Hepatocyte (in vitro differentiated cells): ENCODE measurements at places on chromosomes 6 and 20.

DNA sequence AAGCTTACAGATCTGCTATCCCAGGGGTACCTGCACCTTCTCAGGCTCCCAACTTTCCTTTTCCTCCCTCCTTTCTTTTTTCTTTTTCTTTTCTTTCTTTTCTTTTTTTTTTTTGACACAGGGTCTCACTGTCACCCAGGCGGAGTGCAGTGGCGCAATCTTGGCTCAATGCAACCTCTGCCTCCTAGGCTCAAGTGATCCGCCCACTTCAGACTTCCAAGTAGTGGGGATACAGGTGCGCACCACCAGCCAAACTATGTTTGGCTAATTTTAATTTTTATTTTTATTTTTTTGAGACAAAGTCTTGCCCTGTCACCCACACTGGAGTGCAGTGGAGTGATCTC, 36.0 kb downstream of the PIM1 start:
- DNase-seq = no peak
- H3K27ac ChIP-seq = no peak overlapping the region
- H3K4me1 ChIP-seq = peaks cover 25% of the 10 kb centered on the region
- H3K27me3 ChIP-seq = no peaks in the 10 kb centered on the region
- no peaks in the 10 kb centered on the region for H3K36me3 ChIP-seq
- H3K4me3 ChIP-seq = no peak overlapping the region

DNA sequence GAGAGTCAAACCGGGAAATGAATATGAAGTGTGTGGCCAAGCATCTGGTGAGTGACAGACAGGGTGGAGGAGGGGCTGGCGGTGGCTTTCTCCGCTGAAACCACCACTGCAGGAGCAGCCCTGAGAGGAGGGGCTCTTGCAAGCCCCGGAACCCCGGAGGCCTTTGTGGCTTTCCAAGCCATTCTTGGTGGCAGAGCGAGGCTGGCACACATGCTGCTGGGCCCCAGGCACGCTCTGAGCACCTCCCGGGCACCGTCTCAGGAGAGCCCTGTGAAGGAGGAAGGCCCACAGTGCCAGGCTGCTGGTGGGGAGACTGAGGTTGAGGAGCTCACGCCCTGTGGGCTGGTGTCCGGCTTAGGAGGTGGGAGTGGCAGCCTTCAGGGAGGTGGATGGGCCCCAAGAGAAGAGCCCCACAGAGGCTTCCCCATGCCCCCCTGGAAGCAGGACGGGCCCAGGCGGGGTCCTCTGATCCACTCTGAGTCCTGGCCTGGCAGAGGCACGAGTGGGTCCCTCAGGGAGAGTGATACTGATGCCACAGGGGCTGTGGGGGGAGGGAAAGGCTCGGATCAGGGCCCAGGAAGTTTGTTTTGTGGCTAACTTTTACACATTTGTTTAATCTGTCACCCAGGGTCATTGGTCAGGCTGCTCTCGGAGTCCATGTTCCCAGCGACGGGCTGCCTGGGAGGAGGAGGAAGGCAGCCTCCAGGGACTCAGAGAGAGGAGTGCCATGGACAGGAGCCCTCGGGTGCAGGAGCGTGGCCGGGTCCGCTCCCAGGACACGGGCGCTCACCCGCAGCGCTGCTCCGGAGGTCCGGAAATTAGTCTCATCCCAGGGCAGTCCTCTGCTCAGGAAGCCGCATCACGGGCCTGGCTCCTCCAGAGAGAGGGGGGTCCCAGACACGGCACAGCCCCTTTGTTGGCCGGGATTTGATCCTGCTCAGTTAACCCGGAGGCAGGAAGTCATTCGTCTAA, 170.7 kb downstream of the ERMARD start:
- H3K4me3 ChIP-seq = no peak overlapping the region
- no peaks in the 10 kb centered on the region for H3K36me3 ChIP-seq
- no peak for DNase-seq

- DNase-seq = no peak
- peaks cover 16% of the 10 kb centered on the region for H3K4me1 ChIP-seq
- no peaks in the 10 kb centered on the region for H3K27me3 ChIP-seq
Observed at GRCh38 chr6:169805242-169805838, 53.9 kb downstream of the ERMARD start.

DNA sequence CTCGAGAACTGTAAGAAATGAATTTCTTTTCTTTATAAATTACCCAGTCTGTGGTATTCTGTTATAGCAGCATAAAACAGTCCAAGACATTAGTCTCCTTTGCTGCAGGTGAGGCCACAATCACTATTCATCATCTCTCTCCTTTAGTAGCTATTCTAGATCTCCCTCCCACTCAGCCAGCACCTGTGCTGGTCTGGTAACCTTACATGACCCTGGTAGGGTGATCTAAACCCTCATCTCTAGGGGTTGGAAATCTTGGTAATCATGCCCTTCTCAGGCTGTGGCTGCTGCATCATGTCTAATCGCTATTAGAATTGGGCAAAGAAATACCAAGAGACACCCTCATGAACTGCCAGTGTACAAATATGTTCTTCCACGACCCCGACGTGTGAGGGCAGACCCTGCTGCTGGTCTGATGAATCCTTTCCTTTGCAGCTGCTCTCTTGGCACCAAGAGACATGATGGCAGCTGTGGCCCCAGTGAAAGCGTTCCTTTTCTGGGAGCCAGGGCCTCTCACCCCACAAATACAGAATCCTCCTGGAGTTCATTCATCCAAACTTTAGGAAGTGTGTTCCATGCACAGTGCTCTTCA, 23.0 kb upstream of the IGF2R start:
- no peak overlapping the region for H3K4me3 ChIP-seq
- no peak overlapping the region for H3K27ac ChIP-seq
- no peaks in the 10 kb centered on the region for H3K36me3 ChIP-seq
- no peaks in the 10 kb centered on the region for H3K4me1 ChIP-seq

DNA sequence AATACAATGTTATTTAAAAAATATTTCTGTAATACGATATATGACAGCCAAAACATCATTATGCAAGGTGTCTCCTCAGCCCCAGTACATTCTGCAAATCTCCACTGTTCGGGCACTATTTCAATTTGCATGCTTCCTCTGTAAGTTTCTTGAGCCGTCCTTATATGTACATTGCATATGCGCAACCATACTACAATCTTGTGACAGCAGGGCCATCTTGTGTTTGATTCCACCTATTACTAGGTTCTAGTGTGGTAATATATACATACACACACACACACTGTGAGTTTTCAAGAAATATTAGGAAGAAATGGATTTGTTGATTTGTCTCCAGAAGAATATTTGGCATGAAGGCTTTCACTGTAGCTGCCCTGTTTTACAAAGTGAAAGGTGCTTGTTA, 9.8 kb downstream of the LYRM4 start:
- no peak for DNase-seq
- H3K27me3 ChIP-seq = no peaks in the 10 kb centered on the region
- no peak overlapping the region for H3K27ac ChIP-seq
- no peaks in the 10 kb centered on the region for H3K36me3 ChIP-seq
- no peak overlapping the region for H3K4me3 ChIP-seq

- H3K36me3 ChIP-seq = no peaks in the 10 kb centered on the region
- no peaks in the 10 kb centered on the region for H3K27me3 ChIP-seq
- peaks cover 8% of the 10 kb centered on the region for H3K4me1 ChIP-seq
- no peak overlapping the region for H3K4me3 ChIP-seq
Observed at GRCh38 chr6:108616973-108617372, 56.3 kb downstream of the FOXO3 start.

DNA sequence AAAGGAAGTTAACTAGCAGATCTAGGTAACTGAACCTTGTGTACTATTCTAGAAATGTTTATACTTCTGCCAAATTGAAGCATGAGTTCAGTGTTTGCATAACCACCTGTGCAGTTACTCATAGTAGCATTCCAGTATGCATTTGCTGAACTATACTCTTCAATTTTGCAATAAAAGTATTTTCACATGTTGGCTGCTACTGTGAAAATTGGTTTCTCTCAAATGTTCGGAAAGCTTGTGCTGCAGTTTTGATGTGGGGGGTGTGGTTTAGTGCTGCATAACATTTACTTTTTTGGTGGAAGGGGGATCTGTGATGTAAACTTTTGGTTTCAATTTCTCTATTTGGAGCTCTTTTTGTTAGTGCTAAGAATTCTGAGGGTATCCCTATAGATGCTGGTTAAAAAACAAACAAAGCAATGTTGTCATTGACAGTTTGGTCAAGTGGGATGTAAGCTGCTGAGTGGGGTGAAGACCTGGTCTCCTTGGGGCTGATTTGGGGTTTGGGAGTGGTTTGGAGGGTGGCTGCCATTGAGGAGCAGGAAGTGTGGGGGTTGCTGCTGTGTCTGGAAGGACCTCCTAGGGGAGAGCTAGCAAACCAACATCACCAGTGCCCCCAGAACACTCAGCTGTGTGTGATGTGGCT, 87.8 kb downstream of the CARMIL1 start:
- H3K27ac ChIP-seq = no peak overlapping the region
- no peak overlapping the region for H3K4me3 ChIP-seq
- H3K4me1 ChIP-seq = peaks cover 12% of the 10 kb centered on the region
- H3K36me3 ChIP-seq = no peaks in the 10 kb centered on the region
- DNase-seq = no peak

- no peaks in the 10 kb centered on the region for H3K4me1 ChIP-seq
- H3K4me3 ChIP-seq = no peak overlapping the region
- DNase-seq = no peak
- no peaks in the 10 kb centered on the region for H3K36me3 ChIP-seq
- no peak overlapping the region for H3K27ac ChIP-seq
Observed at GRCh38 chr6:5531853-5532375, 270.6 kb downstream of the FARS2 start.

- no peak overlapping the region for H3K27ac ChIP-seq
- H3K27me3 ChIP-seq = no peaks in the 10 kb centered on the region
- H3K4me3 ChIP-seq = no peak overlapping the region
- H3K36me3 ChIP-seq = no peaks in the 10 kb centered on the region
Observed at GRCh38 chr20:42588847-42589246, 600.9 kb downstream of the PTPRT start.

- H3K27ac ChIP-seq = no peak overlapping the region
- DNase-seq = no peak
- H3K27me3 ChIP-seq = no peaks in the 10 kb centered on the region
- no peaks in the 10 kb centered on the region for H3K4me1 ChIP-seq
Observed at GRCh38 chr6:146426516-146426915, 117.1 kb upstream of the RAB32 start.

GRCh38 chr20:45378191-45378590, at the start of gene TP53TG5:
Gene TP53TG5 (minus strand): TSS chr20:45378325. CDS start chr20:45378236, 89 bp downstream.
- DNase-seq = no peak
- no peaks in the 10 kb centered on the region for H3K27me3 ChIP-seq
- H3K4me1 ChIP-seq = peaks cover 5% of the 10 kb centered on the region
- H3K36me3 ChIP-seq = no peaks in the 10 kb centered on the region

DNA sequence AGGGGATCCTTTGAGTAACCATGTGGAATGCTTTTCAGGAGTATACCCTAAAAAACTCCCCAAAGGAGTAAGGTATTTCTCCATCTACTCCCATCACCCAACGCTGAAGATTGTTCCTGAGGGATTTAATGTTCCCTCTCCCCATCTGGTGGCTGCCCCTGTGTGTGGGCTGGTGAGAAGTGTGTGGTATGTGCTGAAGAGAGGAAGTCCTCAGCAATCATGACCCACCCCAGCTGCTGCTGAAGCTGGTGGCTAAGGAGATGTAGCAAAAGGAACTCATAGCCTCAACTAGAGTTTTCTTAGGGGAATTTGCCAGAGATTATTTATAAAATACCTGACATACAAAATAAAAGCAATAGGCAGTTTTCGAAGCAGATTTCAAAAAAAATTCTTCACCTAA, 114.3 kb upstream of the JAG1 start:
- no peaks in the 10 kb centered on the region for H3K27me3 ChIP-seq
- peaks cover 6% of the 10 kb centered on the region for H3K4me1 ChIP-seq

GRCh38 chr6:117616391-117617209, 14.3 kb upstream of the GOPC start:
- no peak overlapping the region for H3K4me3 ChIP-seq
- no peak overlapping the region for H3K27ac ChIP-seq
- DNase-seq = no peak
- H3K36me3 ChIP-seq = no peaks in the 10 kb centered on the region
- H3K4me1 ChIP-seq = no peaks in the 10 kb centered on the region

DNA sequence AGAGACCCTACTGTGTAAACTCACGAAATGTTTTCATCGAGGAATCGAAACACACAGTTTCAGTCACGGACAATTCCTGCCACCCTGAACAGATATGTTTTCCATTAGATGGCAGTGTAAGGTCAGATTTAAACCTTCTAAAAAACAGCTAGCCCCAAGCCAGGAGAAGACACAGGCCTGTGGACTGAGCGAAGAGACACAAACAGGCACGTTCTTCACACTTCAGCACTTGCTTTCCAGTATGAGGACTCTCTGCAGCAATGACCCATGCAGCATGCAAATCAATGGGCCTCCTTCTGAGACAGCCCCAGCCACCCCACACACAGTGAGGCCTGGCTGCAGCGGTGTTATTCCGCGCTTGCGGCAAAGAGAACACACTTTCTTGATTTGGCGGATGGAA, 31.9 kb downstream of the HUS1B start:
- H3K4me3 ChIP-seq = no peak overlapping the region
- H3K27me3 ChIP-seq = no peaks in the 10 kb centered on the region
- no peaks in the 10 kb centered on the region for H3K36me3 ChIP-seq
- peak overlapping the region; percentile 33 for H3K27ac ChIP-seq
- DNase-seq = peak; percentile 38

DNA sequence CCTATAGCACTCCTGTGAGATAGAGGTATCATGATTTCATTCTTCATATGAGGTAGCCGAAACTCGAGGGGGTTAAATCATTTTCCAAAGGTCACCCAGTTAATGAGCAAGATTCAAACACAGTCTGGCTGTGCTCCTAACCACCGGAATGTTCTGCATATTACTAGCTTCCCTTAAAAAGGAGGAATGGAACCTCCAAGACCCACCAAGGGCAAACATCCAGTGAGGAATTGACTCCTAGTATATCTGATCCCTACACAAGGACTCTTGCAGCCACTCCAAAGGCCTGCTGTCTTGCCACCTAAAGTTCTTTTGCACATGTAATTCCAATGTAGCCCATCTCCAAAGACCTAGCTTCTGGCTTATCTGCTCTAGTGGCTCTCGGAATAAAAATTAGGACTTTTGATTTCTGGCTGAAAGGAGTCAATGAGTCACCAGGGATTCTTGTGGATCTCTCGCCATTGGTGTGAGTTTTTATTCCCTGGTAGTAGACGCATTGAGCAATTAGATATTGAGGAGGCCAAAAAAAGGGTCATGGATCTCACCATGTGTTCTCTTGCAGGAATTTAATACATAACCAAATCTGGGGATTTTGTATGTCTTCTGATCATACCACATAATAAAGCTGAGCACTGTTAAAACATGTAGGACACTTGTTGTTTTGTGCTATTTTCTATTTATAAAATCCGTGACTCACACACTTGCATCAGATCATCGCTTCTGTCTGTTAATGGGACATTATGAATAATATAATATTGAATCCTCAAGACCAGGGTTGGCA, 9.1 kb downstream of the BCAS1 start:
- no peak overlapping the region for H3K27ac ChIP-seq
- DNase-seq = no peak
- peaks cover 2% of the 10 kb centered on the region for H3K4me1 ChIP-seq
- H3K27me3 ChIP-seq = no peaks in the 10 kb centered on the region
- no peak overlapping the region for H3K4me3 ChIP-seq

DNA sequence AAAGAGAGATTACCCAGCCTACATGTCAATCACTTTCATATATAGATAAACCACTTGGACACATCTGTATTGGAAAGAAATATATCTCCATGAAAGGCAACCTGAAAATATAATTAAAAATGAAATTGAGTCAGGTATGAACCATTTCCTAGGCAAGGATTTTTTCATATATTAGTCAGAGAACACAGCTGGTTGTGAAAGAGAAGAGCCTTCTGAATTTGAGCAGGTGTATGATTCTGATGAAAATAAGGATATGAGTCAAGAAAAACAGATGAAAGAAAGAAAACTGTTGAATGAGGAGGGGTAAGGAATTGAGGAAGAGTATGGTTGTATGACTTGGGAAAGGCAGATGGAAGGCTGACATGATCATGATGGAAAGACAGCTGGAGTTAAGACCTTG, 441.1 kb downstream of the HAO1 start:
- H3K36me3 ChIP-seq = no peaks in the 10 kb centered on the region
- no peaks in the 10 kb centered on the region for H3K4me1 ChIP-seq
- no peak overlapping the region for H3K4me3 ChIP-seq
- H3K27me3 ChIP-seq = no peaks in the 10 kb centered on the region
